Psoas muscle (tissue), 8 donors: ENCODE measurements at places on chromosomes 1 and 21. TPM values are rescaled to one million over a fixed set of nuclear protein-coding genes. Genes with fewer than 3 reads are reported as not detected.

Gene LHX8
- not detected for polyA plus RNA-seq

Gene EEIG2
- 0.51 TPM for polyA plus RNA-seq

Gene PLEKHA6
- 0.92 TPM for polyA plus RNA-seq

Gene SLC30A1
- 1.8 TPM for polyA plus RNA-seq

Gene GUCA2A
- not detected for polyA plus RNA-seq

Gene UBL4B
- not detected for polyA plus RNA-seq

Gene NUDT17
- polyA plus RNA-seq, result 1.6 TPM

Gene SMCP
- not detected for polyA plus RNA-seq

Gene APOBEC4
- not detected for polyA plus RNA-seq

Gene PDPN
- polyA plus RNA-seq, result 38.4 TPM

Gene LDLRAD2
- 0.48 TPM for polyA plus RNA-seq

DNA sequence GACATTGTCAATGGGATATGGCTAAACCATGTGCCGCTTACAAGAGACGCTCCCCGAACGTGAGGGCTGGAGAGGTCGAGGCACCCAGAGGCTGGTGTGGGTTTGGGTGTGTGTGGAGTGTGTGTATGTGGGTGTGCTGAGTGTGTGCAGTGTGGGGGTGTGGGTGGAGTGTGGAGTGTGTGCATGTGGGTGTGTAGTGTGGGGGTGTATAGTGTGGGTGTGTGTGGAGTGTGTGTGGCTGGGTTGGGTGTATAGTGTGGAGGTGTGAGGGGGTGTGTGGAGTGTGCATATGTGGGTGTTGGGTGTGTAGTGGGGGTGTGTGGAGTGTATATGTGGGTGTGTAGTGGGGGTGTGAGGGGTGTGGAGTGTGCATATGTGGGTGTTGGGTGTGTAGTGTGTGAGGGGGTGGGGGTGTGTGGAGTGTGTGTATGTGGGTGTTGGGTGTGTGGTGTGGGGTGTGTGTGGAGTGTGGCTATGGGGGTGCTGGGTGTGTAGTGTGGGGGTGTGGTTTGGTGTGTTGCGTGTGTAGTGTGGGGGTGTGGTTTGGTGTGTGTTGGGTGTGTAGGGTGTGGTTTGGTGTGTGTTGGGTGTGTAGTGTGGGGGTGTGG is 42.2 kb downstream of the SLC19A1 start:
- DNase-seq, result no peak

GRCh38 chr1:234544087-234544579 is 65.2 kb upstream of the TARBP1 start:
- DNase-seq, result peak; percentile 68

DNA sequence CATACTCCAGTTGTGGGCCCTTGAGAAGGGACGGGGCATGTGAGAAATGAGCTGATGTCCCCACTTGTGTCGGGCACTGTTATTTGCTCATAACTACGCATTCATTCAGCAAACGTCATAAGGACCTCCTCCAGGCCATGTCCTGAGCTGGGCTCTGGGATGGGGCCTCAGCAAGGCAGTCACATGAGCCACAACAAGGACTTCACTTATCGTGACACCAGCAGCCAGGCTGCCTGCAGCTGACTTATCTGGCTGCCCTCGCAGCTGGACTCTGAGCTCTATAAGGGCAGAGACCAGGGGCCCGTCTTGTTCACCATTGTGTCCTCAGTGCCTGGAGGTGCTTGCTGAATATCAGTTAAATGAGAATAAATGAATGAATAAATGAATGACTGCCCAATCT is 37.5 kb upstream of the GRIK3 start:
- DNase-seq, result no peak

- DNase-seq, result no peak
Measured at GRCh38 chr1:171173069-171173468, 12.0 kb upstream of the FMO2 start.

- no peak for DNase-seq
Measured at GRCh38 chr1:247857069-247857984, at the start of gene TRIM58. TRIM58 (plus strand) TSS chr1:247857187; CDS start chr1:247857247, 60 bp downstream.

DNA sequence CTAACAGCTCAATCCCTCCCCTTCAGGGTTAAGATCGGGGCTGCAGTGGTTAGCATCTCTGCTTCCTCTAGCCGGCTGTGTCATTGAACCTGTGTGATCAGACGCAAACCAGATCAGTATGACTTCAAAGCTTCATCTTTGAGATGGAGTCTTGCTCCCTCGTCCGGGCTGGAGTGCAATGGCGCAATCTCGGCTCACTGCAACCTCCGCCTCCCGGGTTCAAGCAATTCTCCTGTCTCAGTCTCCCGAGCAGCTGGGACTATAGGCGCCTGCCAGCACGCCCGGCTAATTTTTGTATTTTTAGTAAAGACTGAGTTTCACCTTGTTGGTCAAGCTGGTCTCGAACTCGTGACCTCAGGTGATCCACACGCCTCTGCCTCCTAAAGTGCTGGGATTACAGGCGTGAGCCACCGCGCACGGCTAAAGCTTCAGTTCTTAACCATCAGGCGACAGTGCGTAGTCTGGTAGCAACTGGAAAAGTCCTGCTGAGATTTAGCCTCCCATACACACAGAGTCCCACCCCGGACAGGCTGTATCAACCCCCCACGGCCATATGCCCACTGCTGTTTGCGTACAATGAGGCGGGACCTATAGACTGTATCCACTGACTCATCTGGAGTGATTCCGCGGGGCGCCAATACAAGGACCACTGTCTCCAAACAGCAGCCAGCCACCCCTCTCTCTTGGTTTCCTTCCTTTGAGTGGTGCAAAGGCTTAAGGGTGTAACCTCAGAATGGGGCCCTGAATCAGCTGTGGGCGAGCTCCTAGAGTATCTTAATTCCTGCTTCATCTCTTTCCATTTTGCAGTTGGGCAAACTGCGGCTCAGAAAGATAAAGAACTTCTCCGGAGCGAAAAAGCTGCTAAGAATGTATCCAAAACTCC is 23.3 kb downstream of the CELA3A start:
- peak; percentile 71 for DNase-seq

GRCh38 chr1:27519331-27520258 is 29.6 kb upstream of the WASF2 start:
- no peak for DNase-seq

DNA sequence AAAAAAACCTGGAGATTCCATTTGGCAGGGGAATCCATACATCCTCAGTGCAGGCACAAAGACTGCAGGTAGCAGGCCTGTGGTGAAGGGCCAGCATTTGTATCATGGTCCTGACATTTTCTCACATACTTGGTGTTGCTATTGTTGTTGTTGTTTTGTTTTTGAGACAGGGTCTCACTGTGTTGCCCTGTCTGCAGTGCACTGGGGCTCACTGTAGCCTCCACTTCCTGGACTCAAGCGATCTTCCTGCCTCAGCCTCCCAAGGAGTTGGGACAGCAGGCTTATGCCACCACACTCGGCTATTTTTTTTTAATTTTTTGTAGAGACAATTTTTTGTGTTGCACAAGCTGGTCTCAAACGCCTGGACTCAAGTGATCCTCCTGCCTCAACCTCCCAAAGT is 140.8 kb upstream of the ZNF644 start:
- no peak for DNase-seq

DNA sequence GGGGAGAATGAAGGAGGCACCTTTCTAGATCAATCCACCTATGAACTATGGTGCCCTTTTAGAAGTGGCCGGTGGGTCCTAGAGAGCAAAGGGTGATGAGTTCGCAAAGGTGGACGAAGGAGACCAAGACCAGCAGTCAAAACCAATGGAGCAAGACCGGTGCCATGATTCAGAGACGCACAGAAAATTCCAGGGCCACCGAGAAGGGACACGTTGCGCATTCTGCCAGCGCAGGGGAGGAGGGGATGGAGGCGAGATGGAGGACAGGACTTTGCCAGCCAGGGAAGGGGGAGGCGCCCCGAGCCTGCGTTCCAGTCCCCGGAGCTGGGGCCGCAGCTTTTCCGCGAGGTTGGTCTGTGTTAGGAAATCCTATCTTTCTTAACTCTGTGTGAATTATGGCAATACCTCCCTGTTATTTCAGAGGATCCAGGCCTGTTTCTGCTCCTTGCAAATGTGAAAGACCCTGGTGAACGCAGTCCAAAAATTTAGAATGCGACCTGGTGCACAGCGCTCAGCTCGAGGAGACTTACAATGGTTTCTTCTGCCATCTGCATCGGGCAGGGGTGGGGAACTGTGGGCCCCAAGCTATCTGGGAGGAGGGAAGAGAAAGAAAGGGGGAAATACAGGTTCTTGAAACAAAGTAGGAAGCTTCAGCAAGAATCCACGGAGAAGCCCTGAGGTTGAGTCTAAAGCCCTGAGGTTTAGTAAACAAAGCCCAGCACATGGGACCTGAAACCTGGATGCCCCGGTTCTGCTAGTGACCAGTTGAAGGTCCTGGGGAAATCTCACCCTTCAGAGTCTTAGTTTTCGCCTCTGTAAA is 129.4 kb downstream of the MRPS6 start:
- DNase-seq, result peak; percentile 70

DNA sequence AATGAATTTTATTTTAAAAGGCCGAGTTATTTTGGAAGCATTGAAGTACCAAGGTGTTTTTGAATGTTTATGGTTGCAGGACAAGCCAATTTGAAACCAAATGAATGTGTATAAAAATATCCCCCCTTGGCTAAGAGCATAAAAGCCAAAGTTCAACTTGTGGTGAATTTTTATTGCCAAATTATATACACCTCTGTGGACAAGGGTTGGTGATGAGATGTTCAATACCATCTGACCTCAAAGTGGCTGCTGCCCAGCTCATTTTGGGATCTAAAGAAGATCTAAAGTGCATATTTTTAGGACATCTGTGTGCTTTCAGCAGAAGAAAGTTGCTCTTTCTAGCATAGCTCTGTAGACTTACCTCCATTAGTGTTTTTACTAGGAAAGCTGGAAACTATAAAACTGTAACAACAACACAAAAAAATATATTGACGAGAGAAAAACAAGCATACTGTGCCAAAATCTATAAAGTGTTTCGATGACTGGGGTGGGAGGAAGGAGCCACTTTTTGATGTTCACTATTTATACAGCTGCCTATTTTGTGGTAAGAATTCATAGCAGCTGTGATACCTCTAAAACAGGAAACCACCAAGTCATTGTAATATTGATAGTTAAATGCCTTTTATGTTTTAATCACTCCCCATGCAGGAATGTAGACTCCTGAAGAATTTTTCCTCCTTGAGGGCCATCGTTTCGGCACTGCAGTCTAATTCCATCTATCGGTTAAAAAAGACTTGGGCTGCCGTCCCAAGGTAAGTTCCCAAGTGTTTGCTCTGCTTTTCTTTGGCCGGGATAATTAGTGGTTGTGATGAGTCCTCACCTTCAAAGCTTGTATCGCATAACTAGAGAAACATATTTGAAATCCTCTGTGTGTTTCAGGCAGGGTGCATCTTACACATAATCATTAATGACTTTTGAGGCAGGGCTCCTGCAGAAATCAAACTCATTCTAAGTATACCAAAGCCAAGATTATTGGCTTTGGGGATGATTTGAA is 83.2 kb downstream of the RGL1 start:
- no peak for DNase-seq

GRCh38 chr21:15524855-15525254 is 204.9 kb upstream of the USP25 start:
- DNase-seq, result no peak

DNA sequence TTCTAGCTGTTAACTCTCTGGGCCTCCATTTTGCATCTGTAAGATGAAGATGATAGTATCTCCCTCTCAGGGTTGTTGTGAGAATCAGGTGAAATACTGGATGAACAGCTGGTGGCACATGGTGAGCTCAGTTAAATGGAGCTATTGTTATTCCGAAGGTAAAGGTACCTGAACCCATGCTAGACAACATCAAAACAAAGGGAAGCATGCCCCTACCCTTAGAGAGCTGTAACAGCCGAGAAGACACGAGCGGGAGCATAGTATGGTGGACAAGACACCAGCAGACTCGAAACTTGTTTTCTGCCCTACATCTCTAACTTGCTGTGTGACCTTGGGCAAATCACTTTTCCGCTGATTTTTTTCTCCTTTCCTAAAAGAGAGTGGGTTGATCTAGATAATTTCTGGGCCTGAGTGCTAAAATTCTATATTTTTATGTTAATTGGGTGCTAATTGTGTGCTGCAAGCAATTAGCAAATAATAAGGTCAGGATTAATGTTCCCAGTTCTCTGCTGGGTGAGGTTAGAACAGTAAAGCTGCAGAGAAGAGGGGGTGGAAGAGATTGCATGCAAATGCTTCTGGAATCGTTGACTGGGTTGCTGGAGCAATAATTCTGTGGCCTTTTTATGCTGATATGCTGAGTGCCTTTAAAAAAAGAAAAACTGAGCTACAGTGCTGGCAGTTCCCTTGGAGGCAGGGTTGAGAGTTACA is 10.8 kb downstream of the TMEM200B start:
- DNase-seq, result no peak

DNA sequence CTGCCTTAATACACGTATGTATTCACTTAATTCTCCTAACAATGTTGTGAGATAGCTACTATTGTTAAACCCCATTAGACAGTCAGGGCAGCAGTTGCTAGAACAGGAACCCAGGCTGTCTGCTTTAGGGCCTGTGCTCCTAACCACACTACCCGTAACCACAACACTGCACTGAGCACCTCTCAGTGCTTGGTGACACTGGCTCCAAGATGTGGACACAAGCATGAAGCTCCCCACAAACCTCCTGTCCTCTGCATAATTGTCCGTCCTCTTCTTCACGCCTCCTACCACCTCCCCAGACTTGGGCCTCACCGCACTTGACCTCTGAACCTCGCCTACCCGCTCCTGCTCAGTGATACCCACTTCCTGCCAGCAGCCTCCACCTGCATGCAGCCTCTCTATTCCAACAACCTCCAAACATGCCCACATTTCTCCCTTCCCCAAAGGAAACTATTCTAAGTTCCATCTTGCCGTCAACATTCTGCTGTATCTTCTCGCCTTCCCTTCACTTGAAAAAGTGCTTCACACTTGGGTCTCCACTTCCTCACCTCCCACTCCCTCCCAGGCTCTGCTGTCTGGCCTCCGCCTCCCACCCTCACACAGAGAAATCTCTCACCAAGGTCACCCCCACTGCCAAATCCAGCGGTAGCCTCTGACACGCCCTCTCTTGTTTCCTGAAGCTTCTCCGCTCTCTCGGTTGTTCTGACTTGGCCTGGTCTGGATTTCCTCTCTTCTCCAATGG is 14.6 kb upstream of the AHDC1 start:
- DNase-seq, result no peak

- no peak for DNase-seq
Measured at GRCh38 chr1:153771841-153772593, 3.2 kb upstream of the SLC27A3 start.
